ENCODE measurements at places on chromosomes 1 and 21. TPM values are rescaled to one million over a fixed set of nuclear protein-coding genes. Genes with fewer than 3 reads are reported as not detected.

DNA sequence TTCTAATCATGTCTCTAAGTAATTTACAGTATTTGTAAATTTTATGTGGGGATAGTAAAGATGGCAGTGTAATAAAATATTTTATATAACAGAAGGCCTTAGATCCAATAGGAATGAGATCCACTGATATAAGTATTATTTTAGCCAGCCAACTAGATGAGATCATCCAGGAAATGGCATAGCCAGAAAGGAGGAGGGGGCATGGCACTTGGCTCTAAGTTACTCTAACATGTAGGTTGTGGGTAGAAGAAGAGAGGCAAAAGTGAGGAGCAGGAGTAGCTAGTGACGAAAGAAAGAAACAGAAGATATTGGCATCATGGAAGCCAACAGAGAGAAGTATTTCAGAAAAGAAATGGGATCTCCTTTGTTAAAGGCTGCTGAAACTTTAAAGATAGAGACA, 426.1 kb downstream of the PTPRC start:
- DNase-seq: no peak

- DNase-seq: peak; percentile 70
Measured at GRCh38 chr21:33976082-33977016, 60.7 kb upstream of the ATP5PO start.

- DNase-seq: no peak
Measured at GRCh38 chr1:179034720-179035119, 9.0 kb downstream of the FAM20B start.

DNA sequence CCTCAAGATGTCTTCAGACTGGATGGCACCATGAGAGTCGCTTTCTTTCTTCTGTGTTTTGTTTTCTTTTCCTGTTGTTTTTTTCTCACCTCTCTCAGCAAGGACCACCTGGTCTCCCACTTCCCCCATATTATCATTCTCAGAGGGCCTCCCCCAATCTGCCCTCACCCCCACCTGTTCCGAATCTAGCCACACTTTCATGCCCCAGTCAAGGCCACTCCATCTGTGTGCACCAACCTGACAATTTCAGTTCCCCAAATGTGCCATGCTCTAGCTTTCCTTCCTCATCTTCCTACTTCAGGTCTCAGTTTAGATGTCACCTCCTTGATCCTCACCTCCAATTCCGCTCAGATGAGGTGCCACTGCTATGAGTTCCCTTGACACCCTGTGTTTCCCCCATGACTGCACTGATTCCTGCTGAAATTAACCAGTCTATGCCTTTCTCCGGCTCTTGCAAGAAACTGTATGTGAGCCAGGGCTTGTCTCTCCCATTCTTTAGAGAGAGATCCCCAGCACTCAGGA, 146.2 kb downstream of the PLPP3 start:
- DNase-seq: no peak

DNA sequence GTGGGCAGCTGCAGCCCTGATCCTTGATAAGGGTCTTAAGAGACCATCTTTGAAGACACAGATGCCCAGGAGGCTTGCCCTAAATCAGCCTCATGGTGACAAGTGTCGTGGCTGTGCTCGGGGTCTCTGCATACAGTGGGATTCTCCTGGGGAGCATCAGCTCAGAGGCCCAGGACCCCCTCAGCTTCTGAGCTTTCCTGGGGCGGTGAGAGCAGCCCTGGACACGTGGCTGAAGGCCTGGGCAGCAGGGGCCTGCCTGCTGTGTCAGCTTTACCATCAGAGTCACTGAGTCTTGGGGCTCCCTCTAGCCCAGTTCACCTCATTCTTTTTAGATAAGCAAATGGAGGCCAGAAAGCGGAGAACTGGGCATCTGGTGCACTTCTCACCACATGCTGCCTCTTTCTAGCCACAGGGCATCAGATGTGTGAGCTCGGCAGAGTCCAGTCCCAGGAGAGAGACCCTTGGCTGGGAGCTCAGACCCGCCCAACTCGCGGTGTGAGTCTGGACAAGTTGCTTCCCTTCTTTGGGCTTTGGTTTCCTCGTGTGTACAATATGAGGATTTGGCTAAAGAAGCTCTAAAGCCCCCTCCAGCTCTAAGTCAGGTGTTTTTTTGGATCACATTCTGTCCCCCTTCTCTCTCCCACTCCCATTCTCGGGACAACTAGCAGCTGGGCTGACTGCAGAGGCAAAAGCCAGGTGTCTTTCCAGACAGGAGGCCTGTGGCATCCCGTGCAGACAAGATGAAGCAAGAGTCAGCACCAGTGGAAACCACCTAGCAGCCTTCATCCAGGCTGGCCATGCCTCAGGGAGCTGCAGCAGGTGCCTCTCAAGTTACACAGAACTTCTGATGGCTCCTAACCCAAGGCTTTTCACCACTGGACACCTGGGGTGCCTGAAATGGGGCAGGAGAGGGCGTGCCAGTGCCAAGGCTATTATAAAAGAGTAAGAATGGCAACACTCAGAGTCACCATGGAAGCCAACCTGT, 119.1 kb downstream of the KCNN3 start:
- DNase-seq: no peak

GRCh38 chr21:33206771-33207281, 22.9 kb upstream of the IFNAR2 start:
- DNase-seq: no peak

GRCh38 chr1:83545066-83545862, 453.7 kb downstream of the TTLL7 start:
- no peak for DNase-seq

GRCh38 chr1:85411567-85412305, 53.2 kb downstream of the DDAH1 start:
- no peak for DNase-seq

The DRAXIN gene
- 0.46 TPM for total RNA-seq

The HSPA6 gene
- 0.61 TPM for total RNA-seq

Measured in activated naive CD4-positive, alpha-beta T cell treated with anti-CD3 and anti-CD28 coated beads, Interleukin-2, amount 50 U/mL, for 72 hours (primary cell).